Stimulated activated CD8-positive, alpha-beta memory T cell treated with anti-CD3 and anti-CD28 coated beads, Interleukin-7, amount 100 ng/mL, for 24 hours (primary cell): ENCODE measurements at places on chromosomes 6 and 20.

GRCh38 chr6:40845553-40845952, 193.5 kb downstream of the UNC5CL start:
- no peak for DNase-seq

DNA sequence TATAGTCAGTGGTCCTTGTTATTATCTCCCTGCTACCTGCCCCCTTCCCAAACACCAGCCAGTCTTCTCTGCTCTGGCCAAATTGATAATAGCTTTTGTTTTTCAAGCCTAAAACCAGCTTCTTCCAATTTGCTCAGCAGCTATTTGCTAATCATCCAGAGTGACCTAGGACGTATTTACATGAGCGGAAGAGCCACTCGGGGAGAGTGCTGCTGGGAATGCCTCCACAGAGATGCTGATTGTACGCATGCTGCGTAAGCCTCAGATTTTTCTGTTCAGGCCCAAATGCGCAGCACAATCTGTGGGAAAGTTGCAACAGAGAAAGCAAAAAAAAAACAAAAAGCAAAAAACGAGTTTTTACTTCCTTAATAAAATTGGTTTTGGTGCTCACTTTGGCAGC, 24.4 kb upstream of the ID1 start:
- DNase-seq, result no peak

GRCh38 chr6:7922596-7922995, 12.0 kb upstream of the TXNDC5 start:
- no peak for DNase-seq

GRCh38 chr6:16648003-16648402, 113.3 kb downstream of the ATXN1 start:
- no peak for DNase-seq

DNA sequence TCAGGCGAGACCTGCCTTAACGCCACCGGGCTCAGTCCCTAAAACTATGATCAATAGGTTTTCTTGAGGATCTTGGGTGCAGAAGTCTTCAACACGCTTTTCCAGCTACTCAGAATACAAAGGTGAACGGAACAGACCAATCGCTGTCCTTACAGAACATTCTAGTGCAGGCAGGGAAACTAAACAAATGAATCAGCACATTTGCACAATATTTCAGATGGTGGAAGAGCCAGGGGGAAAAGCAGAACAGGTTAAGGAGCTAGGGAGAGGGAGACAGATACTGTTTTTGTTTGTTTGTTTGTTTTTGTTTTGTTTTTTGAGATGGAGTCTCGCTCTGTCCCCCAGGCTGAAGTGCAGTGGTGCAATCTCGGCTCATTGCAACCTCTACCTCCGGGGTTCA, 271.1 kb downstream of the TFAP2C start:
- DNase-seq, result no peak

DNA sequence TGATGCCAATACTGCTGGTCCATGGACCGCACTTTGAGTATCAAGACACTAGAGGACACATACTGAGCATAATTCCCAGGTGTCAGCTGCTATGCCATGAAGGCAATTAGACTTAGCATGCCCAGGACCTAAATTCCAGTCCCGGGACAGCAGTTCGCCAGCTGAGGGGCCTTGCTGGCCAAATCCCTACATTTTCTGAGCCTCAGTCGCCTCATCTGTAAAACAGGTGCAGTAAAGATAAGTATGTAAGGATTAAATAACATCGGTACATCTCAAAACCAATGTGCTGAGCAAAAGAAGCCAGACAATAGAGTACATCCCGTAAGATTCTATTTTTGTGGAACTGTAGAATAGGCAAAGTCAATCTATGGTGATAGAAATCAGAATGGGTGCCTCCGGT, 1.0 kb downstream of the BFSP1 start:
- no peak for DNase-seq

DNA sequence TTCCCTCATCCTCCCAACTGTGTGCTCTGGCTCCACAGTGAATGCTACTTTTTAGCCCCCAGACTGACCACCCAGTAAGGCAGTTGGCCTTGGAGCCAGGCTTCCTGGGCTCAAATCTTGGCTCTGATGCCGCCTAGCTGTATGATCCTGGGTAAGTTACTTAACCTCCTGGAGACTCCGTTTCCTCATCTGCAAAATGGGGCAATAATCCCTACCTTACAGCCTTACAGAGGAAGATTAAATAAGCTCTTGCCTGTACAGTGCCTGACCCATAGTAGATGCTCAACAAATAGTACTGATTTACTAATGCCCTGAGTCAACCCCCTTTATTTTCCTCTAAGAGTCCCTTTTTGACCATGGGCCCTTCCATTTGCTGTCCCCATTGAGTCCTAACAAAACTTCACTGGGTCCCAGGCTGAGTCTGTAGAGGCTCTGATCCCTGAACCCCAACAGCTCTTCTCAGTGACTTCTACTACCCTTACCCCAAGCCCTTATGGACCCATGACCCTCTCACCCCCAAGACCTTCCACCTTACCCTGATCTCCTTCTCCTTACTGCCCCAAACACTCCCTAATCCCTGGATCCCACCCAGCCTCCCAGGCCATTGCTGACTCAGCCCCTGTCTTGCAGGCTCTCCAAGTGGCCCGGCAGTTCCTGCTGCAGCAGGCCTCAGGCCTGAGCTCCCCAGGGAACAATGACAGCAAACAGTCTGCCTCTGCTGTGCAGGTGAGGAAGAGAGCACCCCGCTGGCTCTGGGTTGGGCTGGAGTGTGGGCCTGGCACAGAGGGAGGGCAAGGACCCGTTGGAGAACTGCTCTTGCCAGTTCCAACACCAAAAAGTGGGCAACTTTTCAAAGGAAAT, 31.4 kb downstream of the FOXP4 start:
- no peak for DNase-seq

GRCh38 chr6:40358473-40359460, 228.4 kb downstream of the LRFN2 start:
- DNase-seq, result no peak

DNA sequence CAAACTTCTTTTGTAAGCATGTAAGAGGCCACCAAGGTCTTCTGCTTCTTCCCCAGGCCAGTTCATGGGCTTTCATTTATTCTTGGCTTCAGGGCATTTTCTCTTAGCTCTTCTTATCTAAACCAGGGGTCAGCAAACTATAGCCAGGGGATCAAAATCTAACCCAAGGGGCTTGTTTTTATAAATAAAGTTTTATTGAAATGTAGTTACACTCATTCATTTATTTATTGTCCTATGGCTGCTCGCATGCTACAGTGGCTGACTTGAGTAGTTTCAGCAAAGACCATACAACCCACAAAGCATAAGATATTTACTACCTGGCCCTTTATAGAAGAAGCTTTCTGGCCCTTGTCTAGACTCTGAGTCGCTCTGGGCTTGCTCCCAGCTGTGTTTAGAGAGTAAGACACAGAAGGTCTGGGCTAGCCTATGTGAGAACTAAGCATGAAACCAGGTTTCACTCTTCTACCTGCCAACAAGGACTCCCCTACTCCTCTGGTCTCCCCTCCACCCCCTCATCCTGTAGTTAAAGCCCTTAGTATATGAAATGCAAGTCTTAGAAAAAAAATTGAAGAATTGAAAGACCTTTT, 43.2 kb downstream of the KHDC1L start:
- DNase-seq, result no peak

- DNase-seq, result no peak
Measured at GRCh38 chr6:167567142-167568033, 242.5 kb downstream of the TTLL2 start.

DNA sequence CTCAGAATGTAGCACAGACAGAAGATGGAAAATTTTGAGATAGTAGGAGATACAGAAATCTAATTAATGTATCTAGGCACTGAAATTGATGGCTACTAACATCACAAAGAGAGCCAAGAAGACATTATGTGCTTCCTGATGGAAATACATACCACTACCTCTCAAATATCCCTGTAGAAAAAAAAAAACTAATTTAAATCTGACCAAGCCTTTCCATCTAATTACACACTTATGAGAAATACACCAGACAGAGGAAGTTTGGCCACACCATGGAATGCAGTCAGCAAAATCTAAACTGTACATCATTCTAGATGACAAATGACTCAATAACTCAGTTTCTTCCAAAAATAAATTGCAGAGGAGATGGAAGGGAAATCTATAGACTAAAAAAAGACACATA, 18.9 kb downstream of the VPS52 start:
- no peak for DNase-seq

GRCh38 chr6:10170816-10171215, 244.1 kb downstream of the TFAP2A start:
- no peak for DNase-seq

DNA sequence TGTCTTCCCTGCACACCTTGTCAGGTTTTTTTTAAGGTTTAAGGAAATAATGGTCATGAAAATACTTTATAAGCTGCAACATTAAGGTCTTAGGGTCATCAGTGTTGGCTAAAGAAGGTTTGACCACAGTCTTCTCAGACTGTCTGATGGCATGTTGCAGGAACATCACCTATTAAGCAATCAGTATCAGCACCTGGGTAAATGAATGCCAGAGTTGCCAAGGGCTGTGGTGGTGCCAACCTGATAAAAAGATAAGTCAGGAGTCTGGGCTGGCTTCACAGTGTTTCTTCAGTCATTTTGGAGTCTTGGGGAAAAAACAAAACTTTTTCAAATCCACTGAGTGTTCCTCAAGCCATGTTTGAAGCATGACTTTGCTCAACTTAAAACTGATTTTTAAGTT, 61.5 kb upstream of the VSTM2L start:
- DNase-seq, result no peak

DNA sequence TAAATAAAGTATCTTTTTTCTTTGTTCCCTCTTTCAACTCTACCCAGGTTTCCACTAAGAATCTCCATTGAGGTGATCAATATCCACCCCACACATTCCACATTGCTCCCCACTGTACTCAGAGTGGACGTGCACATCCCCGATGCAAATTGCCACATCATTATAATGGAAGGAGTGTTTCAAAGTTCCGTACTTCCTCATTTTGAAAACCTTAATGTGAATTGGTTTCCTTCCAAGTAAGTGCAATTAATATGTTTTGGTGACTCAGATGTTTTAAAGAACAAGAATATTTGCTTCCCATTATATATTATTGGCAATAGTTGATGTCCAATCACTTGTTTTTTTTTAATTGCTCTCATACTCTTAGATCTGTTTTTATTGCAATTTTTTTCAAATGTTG, 463.6 kb downstream of the HACE1 start:
- DNase-seq, result no peak

DNA sequence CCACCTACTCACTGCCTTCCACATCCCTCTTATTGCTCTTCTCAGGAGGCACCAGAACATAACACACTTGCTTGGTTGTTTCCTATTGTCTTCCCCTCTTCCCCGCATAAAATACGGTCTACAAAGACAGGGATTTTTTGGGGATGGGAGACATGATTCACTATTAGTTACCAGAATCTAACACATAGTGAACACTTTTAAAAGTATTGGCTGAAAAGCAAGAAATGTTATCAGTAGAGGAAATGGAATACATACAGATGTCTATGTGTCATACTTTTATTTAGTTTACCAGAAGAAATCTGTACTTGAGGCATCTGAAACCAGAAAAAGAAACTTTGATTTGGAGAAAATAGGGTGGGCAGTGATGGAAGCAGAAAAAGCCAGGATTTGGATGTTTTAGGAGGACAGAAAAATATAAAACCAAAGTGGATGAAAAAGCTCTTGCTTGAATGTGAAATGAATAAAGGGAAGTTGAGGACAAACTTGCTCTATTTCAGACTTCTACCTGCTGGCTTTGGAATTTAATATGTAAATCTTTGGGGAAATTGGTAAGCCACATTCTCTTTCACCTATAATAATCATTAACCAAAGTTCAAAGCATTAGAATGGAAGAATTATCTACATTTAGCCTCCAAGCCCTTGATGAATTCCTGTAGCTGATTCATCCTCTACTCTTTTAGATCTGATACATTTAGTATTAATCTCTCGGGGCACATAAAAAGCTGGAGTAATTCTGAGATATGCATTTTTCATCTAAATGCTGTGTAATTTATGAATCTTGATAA, 82.6 kb downstream of the DOK5 start:
- DNase-seq, result no peak

DNA sequence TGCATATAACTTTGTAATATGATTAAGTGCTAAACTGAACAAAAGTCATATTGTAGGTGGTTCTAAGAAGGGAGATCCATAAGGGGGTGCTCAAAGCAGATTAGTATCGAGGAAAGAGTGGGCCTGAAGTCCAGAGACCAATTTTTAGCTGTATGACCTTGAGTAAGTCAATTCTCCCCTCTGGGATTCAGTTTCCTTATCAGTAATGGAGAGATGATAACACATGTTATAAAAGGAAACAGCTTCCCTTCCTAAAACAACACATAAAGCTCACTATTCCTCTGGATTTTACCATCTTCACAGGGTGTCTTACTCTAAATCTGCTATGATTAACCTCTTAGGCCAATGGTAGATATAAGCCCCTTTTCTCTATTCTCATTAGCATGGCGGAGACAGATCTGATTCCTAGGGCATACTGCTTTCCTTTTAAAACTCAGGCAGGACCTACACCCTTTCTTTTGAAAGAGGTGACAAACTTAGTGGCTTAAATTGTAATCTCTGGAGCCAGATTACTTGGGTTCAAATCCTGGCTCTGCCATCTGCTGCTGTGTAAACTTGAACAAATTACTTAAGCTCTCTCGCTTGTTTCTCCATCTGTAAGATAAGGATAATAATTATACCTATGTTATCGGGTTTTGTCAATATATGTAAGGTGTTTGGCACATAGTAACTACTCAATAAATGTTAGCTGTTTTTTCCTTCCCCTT, 39.5 kb downstream of the ACSS2 start:
- DNase-seq, result no peak

GRCh38 chr20:7712661-7713060, 227.6 kb downstream of the HAO1 start:
- DNase-seq, result no peak

DNA sequence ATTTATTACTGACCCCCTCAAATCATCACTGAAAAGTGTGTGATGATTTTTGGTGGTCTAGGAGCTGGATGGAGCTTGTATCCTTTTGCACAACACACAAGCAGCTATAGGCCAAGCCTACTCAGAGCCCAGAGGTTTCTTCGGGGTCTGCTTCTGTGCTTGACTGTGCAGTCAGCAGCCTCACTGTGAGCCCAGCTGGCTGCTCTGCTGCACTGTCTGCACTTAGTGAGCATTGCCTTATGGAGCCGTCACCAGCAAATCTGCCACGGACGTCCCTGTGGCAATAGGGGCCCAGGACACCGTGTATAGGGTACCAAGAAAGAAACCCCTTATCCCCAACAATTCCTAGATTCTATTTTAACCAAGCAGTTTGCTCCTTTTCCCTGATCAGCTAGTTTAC, 38.6 kb upstream of the GMPR start:
- DNase-seq, result no peak

DNA sequence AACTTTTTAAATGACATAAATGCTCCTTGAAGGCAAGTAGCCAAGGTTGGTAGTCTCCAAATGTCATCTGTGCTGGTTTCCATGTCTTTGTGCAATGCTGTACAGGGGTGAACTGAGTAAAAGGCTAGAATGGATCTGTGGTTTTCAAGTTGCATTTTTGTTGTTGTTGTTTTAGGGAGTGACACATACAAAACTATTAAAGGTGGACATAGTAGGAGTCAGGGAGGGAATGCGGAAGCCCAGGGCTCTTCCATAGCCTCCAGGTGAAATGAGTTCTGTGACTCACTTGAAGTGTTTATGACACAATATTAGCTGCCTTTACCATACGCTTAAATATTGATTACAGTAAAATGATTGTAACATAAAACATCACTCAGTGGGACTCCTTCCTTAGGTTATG, 22.5 kb upstream of the QKI start:
- no peak for DNase-seq
